ENCODE measurements at places on chromosomes 12 and 14.
A peak's percentile ranks its signal among the peaks of the same experiment; 100 is the strongest.

DNA sequence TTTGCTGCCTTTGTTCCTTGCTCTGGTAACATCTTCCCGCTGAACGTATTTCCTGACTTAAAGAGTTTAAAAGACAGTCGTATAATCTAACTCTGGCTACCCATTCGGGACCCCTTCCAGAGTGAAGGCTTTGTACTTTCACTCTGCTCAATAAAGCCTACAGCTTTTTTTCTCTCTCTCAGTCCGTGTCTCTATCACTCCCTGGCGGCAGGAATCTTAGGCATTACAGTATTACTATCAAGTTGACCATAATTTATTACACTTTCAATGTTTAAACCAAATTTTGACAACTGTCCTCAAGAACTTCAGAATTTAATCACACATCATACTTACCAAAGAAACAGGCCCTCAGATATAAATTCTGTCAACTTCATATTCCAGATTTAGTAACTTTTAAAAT, 967.9 kb downstream of the FSCB start:
- no peak for ATAC-seq

DNA sequence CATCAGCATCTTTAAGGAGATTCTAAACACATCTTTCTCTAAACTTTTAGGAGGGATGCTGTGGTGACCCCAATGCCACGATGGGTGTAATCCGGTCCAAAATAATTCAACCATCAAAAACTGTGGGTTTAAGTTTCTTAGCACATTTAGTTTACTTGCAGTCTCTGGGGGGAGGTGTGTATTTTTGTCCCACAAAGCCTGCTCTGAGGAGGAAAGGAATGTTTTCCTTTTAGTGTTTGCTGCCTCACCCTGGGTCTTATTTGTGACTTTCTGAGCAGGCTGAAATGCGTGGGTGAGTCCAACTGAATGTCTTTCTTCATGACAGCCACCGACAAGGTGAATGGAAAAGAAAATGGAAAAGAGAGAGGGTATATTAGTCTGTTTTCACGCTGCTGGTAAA, 1324.7 kb downstream of the AACS start:
- no peak for ATAC-seq

DNA sequence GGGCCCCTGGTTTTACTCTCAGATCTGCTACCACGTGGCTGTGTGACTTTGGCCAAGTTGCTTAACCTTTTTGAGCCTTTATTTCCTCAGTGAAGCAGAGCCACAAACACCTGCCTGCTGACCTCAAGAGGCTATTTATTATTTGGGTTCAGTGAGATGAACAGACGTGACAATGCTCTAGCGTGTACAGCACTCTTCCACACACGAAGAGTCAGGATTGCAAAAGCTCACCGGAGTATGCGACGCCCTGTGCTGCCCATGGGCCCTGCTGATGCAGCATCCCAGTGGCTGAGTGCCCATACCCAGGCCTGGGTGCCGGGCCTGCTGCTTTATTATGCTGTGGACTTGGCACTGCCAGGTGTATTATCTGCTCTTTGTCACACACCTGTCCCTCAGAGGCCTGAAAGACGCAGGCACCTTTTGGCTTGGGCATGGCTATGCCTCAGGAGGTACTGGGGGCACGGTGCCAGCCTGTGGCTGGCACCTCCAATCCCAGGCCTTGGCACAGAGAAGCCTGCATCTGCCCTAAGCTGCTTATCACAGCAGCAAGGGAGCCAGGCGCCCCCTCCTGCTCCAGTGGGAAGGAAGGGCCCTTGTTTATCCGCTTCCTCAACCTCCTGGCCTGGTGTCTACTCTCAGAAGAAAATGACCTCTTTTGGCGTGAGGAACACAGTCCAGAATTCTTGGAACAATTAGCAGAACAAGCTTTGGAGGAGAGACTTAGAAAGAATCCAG, 22.3 kb upstream of the TC2N start:
- no peak for ATAC-seq

DNA sequence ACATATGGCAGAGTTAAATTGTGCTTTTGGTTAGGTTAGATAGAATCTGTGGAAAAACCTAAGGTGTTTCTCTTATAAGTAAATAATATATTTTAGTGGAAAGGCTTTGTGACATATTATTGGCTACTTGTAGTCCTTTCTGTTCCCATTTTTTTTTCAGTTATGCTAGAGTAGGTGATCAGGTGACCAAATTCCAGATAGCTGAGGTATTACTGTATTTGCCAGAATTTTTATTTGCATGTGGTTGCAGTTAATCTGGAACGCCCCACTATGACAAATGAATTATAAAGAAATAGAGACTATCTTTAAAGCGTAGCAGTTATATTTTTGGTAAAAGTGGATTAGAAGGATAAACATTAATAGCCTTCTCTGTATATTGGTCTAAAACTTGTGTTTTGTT, 52.0 kb downstream of the ARHGAP5 start:
- no peak for ATAC-seq

- ATAC-seq = no peak
These were observed 25.6 kb downstream of the PXN start for GRCh38 chr12:120239776-120240494.

- ATAC-seq = no peak
These were observed 41.1 kb downstream of the PROX2 start for GRCh38 chr14:74834692-74835392.

DNA sequence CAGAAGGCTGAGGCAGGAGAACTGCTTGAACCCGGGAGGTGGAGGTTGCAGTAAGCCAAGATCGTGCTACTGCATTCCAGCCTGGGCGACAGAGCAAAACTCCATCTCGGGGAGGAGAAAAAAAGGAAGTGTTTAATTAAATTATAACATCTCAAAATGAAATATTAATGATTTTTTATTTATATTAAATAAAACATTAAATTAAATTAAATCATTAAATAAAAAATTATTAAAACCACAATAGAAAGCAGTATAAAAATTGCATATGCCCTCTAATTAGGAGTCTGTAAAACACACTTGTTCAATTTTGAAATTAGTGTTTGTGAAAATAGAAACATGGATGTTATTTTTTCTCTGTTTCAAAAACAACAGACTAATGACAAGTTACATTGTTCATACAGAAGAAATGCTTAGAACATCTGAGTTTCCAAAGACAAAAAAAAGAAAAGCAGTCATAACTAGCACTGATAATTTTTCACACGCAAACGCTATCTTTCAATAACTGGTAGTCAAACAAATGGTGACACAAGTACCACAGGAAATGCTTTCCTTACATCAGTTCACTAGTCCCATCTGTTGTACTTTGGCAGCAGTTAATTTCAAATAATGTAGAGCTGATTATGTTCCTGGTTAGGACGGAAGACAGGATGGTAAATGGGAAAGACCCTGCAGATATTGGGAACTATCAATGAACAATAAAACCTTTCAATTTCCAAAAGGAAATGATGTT, 54.9 kb downstream of the HECTD4 start:
- no peak for ATAC-seq

DNA sequence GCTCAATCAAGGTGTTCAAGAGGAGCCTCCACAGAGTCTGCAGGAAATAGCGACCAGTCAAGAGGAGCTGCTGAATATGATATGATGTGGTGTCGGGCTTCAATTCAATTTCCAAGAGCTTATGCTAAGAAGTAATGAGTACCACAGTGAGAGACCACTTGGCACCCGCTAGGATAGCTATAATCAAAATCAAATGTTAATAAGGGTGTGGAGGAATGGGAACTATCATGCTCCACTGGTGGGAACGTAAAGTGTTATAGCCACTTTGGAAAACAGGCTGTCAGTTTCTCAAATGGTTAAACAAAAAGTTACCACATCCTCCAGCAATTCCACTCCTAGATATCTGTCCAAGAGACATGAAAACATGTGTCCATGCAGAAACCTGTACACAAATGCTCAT, 6.7 kb downstream of the POLR3B start:
- no peak for ATAC-seq

GRCh38 chr14:92531106-92531873, 17.7 kb downstream of the RIN3 start:
- peak; percentile 41 for ATAC-seq

GRCh38 chr12:49903700-49904423, at the start of gene FAIM2:
Gene FAIM2, minus strand, starts transcription at chr12:49903900. Its CDS starts 108 bp downstream, at chr12:49903792.
- ATAC-seq = peak; percentile 80

GRCh38 chr14:87449016-87449415, 544.0 kb downstream of the GALC start:
- no peak for ATAC-seq

DNA sequence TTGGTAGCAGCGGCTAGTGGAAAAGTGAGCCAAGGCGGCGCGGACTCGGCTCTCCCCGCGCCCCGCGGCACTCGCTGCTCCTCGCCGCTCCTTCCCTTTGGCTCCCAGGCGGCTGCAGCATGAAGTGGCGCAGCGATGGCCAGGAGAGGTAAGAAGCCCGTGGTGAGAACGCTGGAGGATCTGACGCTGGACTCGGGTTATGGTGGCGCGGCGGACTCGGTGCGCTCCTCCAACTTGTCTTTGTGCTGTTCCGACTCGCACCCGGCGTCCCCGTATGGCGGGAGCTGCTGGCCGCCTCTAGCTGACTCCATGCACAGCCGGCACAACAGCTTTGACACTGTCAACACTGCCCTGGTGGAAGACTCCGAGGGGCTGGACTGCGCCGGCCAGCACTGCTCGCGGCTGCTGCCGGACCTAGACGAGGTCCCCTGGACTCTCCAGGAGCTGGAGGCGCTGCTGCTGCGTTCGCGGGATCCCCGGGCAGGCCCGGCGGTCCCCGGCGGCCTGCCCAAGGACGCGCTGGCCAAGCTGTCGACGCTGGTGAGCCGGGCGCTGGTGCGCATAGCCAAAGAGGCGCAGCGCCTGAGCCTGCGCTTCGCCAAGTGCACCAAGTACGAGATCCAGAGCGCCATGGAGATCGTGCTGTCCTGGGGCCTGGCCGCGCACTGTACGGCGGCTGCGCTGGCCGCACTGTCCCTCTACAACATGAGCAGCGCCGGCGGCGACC, 225.6 kb upstream of the CRY1 start:
- ATAC-seq = no peak

DNA sequence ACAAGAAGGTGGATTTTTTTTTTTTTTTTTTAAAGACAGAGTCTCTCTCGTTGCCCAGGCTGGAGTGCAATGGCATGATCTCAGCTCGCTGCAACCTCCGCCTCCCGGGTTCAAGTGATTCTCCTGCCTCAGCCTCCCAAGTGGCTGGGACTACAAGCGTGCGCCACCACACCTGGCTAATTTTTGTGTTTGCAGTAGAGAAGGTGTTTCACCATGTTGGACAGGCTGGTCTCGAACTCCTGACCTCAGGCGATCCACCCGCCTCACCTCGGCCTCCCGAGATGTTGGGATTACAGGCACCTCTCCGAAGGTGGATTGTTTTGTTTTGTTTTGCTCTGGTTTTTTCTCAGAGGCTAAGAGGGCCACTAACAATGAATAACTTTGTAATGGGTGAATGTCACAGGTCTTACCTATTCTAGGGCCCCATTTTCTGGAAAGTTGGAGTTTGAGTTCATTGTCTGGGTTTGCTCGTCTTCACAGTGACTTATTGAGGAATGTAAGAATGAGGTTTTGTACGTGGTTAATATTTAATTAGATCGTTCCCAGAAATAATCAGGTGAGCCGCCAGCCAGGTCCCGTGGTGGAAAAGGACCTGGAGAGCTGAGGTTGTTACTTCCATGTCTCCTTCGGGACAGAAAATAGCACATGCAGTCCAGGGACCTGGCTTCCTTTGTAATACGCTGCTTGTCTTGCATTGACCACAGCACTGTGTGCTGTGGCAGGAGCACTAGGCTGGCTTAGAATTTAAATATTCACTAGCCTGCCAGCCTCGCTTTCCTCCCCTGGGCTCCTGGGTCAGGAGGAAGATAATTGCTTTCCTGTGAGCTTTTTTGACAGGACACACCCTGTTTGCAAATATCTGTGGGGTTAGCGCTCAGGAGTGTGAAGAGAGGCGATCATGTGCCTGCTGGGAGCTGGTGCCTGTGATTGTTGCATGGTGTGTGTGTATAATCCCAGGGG, 2.3 kb downstream of the HIP1R start:
- no peak for ATAC-seq

- ATAC-seq = no peak
These were observed 269.4 kb upstream of the CCDC196 start for GRCh38 chr14:66216763-66217162.

DNA sequence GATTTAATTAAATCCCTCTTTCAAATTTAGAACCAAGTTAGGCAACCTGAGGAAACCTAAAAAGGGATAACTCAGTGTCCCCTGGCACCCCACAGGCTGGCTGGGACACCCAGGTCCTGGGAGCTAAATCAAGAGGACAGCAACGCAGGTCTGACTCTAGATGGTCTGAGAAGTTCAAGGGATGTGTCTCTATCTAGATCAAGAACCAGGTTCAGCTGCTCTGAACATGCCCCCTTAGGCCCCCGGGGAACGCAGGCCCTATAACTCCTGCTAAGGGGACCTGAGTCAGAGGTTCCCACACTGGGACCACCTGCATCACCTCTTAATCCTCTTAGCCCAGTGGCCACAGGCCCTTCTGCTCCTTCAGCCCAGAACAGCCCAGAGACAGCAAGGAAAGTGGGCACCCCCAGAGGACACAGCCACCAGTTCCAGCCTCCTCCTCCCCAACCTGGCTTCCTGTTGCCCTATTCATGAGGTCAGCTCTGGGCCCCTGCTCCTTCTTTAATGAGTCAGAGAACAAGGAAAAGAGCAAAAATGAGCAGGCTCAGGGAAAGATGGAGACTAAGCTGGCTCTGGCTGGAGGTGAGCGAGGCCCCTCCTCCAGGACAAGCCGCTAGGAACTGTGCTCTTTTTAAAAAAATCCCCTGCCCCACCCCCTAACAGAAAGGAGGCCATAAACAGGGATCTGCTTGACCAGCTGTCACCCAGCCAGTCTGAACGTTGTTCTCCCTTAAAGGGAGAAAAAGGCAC, 10.8 kb downstream of the PITPNM2 start:
- no peak for ATAC-seq

Data from activated T-helper 17 cell treated with anti-CD3 and anti-CD28 coated beads, Interleukin-2, amount 50 U/mL, for 72 hours (primary cell).